ENCODE measurements at places on chromosomes 5 and 9.

- no peak for DNase-seq
Measured at GRCh38 chr9:38215465-38215864, 146.4 kb upstream of the SHB start.

DNA sequence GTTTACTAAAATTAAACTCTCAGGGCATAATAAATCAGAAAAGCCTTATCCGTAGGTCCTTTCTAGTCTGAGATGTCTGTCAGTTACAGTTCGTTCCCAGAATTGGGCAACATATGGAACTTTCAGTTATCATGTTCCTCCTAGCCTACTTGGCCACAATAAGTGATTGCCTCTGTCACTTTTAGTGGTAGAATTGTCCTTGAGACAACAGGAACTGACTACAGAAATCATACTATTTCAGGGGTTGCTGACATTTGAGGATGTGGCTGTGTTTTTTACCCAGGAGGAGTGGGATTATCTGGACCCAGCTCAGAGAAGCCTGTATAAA, 956 bp downstream of the ZNF189 start:
- no peak for DNase-seq

- peak; percentile 51 for DNase-seq
Measured at GRCh38 chr5:126811515-126812198, 34.7 kb downstream of the LMNB1 start.

DNA sequence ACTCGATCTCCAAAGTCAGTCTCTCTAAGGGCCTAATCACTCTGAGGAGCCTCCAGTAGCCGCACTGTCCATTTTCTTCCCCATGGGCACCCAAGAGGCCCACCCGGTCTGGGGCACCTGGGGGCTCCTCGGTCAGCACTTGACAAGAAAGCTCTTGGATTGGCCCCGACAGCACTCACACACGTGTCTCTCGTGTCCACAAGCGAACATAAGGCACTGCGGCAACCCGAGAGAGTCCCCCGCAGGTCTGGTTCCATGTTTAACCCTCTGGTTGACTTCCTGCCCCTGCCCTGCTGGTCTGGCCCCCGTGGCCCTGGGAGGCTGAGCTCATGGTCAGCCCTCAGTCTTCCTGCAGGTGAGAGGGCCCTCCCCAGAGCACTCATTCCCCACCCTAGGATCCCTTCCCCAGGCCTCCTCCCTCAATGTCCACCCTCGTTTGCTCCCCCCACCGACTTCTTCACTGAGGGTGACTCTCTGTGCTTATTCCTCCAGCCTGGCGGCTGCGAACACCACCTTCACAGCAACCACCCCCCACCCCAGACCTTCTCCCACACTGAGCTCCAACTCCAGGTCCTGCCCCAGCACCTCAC, 16.3 kb upstream of the LRRC14B start:
- DNase-seq, result no peak

DNA sequence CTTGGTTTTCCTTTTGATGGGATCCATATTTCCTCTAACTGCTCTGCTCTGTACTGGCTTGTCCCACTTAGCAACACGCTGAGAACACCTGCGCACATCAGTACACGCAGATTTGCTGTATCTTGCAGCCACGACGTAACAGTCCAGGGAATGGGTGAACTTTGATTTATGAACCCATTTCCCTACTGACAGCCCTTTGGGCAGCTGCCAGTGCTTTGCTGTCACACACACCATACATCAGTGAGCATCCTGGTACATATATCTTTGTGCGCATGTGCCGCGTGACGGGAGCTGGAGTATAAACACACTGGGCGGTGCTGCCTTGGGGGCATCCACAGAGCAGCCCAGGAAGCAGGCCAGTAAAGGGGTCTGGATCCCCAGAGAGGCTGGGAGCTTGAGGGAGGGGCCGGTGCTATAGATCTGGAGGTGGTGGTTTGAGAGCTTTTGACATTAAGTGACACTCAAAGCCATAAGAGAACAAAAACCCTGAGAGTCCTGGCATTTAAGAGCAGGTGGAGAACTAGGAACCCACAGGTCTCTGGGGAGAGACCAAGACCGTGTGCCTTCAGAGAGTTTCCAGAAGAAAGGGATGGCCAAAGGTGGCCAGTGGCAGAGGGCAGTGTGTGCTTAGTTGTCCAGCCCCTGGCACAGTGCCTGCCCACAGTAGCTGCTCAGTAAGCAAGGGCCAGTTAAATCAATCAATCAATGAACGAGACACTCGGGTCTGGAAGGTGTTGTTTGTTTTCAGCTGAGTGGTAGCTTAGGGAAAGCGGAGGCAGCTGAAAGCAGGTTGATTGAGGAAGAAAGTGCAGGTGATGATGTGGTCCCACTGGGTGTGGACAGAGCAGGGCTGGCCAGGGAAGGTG, 53.7 kb downstream of the LMX1B start:
- DNase-seq, result no peak

- DNase-seq, result no peak
Measured at GRCh38 chr5:103764403-103764802, 201.8 kb upstream of the NUDT12 start.

DNA sequence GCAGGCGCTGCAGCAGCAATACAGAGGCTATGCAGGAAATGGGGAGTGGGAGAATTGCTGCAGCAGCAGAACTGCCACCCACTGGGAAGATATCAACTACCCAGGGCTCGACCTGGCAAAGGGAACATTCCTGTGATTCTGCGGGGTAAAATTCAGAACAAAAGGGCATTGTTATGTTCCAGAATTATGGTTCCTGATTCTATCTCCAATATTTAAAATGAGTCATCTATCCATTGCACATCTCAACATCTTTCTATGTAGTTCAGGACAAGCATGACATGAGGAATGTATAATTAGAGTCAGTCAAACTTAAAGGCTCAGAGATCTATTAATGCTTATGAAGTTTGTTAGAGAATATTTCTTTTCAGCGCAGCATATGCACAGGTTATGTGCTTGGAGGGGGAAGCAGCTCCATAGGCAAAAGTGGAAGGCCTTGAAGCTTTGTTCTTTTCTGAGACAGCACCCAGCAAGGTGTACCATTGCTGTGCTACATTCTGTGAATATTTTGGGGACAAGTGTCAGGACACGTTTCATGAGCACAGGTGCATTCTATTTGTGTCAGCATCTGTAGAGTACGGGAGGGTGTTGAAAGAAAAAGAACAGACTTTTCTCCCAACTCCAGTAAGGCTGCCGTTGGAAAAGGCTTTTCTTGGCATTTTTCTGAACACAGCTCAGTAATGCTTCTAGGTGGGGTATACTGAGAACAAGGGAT, 395.6 kb upstream of the MPDZ start:
- DNase-seq, result no peak

DNA sequence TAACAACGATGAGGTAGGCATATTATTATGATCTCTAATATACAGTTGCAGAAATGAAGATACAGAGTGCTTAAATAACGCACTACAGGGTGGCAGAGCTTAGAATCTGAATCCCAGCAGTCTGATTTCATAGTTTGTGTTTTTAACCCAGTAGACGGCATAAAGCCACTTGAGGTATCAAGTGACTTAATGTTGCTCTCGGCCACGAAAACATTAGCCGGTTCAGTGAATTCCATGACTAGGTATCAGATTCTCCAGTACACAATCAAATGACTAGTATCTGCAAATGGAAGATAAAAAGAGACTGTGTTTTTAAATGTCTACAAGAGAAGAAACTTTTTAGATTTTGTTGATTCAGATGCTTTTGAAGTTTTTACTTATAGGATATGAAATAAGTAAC, 24.8 kb downstream of the SMC2 start:
- DNase-seq, result no peak

- DNase-seq, result peak; percentile 82
Measured at GRCh38 chr9:36166168-36166927, 2.8 kb upstream of the CCIN start.

GRCh38 chr9:105361873-105362272, 86.0 kb upstream of the FSD1L start:
- no peak for DNase-seq

GRCh38 chr5:154476354-154477205, 1.4 kb downstream of the HAND1 start:
- no peak for DNase-seq

- no peak for DNase-seq
Measured at GRCh38 chr9:96751815-96752214, 26.1 kb downstream of the ZNF510 start.

- DNase-seq, result no peak
Measured at GRCh38 chr9:91586282-91586681, 162.7 kb upstream of the NFIL3 start.

DNA sequence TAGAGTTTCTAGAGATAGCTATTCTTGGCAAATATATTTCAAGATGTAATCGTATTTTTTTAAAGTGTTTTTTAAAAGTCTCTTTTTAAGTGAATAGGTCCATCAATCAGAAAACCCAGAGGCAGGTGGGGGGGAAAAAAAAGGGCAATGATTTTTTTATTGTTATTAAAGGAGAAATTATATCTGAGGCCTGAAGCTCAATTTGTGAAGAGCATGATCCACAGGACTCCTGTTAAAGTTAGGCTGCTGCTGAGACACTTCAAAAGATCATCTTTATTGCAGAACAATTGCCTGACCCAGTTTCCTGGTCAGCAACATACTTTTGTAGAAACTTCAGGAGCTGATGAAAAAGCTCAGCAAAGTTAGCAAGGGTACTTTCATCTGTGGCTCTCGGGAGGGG, 326.2 kb downstream of the RASEF start:
- no peak for DNase-seq

DNA sequence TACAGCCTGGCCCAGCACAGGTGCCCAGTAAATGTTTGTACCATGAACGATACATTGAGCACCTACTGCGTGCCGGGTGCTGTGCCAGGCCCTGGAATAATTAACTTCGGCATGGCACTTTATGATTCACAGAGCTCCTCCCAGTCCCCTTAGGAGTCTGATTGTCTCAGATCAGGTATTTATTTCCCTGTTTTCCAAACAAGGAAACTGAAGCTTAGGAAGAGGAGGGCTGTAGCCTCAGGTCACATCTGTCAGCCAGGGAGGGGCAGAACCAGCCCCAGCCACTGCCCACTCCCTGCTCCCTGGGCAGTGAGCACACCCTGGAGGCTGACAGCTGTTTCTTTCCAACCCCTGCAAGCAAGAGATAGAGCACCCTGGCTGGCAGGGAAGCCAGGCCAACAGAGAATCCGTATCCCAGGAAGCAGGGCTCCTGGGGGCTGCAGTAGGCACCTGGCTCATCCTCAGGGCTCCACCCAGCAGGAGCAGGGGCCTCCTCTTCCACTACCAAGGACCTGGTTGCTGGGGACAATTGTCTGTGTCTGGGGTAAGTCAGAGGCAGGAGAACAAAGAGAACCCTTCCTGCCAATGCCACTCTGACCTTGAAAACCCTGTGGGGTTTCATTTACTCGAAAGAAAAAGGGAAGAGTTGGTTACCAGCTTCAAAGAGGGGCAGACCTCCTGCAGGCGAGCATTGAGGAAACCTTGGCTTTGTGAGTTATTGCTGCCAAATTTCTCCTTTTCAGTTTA, 69.0 kb downstream of the DAB2IP start:
- no peak for DNase-seq

DNA sequence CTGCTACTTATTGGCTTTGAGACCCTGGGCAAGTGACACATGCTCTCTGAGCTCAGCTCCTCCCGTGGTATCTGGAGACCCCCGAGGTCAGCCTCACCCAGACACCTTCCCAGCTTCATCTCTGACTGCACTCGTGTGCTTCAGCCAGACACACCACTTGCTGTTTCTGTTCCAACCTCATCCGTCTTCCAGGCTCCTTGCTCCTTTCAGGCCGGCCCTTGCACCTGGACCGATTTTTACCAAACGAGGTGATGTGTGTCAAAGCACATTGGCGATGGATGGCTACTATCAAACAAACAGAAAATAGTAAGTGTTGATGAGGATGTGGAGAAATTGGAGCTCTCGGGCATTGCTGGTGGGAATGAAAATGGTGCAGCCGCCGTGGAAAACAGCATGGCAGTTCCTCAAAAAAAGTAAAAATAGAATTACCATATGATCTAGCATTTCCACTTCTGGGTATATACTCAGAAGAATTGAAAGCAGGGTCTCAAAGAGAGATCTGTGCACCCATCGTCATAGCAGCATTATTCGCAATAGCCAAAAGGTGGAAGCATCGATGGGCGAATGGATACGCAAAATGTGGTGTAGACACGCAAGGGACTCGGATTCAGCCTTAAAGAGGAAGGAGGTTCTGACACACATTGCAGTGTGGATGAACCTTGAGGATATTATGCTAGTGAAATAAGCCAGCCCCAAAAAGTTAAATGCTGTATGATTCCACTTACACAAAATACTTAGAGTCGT, 96.1 kb upstream of the IER5L start:
- no peak for DNase-seq

- no peak for DNase-seq
Measured at GRCh38 chr9:114375386-114376175, 12.2 kb downstream of the AKNA start.

DNA sequence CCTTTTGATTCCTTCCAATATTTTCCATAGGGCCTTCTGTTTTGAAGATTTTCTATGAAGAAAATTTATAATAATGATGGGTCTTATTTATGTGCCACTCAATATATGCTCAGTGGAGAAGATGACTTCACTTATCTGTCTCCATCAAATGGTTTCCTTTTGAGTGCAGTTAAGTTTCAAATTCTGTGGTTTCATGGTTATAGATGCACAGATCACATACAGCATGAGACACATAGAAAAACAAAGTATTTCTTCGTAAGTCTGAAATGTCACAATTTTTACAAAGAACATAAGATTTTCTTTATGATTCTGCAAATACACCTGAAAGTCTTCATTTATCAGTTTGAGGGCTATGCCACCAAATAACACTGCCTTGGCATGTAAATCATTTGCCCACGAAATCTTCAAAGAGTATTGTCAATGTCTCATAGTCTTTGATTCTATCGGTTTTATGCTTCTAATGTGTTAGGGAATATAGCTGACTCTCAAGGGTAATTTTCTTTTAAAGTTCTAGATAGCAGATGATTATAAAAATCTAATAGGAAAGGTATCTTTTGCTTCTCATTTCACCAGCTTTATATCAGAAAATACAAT, 14.1 kb downstream of the CFAP95 start:
- no peak for DNase-seq

GRCh38 chr9:28848671-28849070, 1275.4 kb upstream of the C9orf72 start:
- DNase-seq, result no peak

- DNase-seq, result no peak
Measured at GRCh38 chr5:119418606-119419100, 33.6 kb upstream of the HSD17B4 start.

GRCh38 chr5:60386436-60387050, 313.4 kb downstream of the DEPDC1B start:
- DNase-seq, result no peak

- no peak for DNase-seq
Measured at GRCh38 chr5:43804041-43804440, 201.1 kb downstream of the NNT start.

- DNase-seq, result no peak
Measured at GRCh38 chr5:124154714-124155113, 591.7 kb downstream of the ZNF608 start.

- no peak for DNase-seq
Measured at GRCh38 chr9:121742923-121743322, 91.5 kb downstream of the DAB2IP start.

- DNase-seq, result no peak
Measured at GRCh38 chr9:110714314-110714713, 45.7 kb downstream of the MUSK start.

DNA sequence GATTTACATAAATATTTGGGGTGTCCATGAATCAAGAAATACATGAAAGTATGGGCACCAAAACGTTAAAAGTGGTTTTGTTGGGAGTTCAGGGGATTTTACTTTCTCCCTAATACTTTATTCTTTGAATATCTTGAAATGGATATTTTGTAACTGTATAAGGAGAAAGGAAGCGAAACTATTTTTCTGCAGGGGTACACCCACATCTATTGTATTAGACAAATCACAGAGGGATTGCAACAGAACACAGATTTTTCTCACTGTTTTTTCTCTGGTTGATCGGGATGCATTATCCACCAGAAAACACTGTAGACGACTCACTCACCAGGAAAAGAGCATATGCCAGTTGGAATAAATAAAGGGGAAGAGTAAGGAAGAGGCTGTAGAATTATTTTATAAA, 1.2 kb upstream of the RABGAP1 start:
- DNase-seq, result no peak
